Stimulated activated CD4-positive, alpha-beta T cell treated with anti-CD3 and anti-CD28 coated beads, Interleukin-1b, Interleukin-23, amount 100 ng/mL, for 1 hour (primary cell): ENCODE measurements at places on chromosomes 3 and 15.

DNA sequence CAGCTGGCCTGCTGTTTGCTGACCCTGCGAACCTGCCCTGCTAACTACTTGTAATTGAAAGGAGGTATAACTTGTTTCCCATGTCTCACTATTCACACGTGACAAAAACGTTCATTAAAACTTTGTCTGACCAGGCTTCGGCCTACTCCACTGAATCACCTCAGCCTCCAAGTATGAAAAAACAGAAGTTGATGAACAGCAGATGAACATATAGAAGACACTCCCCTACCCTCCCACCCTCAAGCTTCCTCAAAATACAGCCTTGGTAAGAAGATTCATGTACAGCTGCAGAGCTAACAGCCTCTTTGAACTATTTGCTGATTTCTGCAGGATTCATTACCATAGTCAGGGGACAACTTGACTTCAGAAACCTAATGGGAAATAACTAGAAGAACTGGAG lies 10.7 kb downstream of the RBM15B start:
- DNase-seq, result no peak

DNA sequence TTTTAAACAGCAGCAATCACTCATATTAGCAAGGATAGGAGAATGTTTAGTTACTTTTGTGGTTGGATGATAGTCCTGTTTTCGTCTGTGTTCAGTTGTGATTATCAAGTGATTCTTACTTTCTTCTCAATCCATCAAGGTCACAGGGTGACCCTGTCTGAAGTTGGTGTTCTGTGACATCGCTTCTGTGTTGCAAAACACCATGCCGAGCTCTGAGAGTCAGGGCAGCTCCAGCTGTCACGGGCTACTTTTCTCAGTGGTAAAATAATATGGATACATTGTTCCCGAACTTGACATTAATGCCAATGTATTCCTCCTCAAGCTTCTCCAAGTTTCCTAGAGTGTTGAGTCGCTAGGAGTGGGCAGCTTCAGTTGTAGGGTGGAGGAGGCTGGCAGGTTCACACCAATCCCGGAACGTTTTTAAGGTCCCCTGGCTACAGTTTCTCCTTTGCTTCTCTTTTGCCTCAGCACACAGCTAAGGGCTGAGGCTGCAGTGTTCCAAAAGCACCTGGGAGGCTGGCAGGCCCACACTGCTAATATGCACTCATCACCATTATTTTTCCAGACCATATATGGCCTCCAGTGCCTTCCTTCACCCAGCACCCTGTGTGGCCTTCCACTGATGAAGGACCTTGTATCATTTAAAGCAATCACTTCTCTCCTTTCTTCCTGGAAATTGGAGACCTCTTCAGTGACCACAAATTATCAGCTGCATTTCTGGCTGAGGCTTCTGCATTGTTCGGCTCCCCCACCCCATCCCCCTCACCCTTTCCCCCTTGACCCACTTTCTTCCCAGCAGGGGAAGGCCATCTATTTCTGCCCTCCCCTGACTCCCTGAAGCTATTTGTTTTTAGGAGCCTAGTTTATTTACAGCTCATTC lies 25.8 kb downstream of the COLQ start:
- DNase-seq, result no peak

DNA sequence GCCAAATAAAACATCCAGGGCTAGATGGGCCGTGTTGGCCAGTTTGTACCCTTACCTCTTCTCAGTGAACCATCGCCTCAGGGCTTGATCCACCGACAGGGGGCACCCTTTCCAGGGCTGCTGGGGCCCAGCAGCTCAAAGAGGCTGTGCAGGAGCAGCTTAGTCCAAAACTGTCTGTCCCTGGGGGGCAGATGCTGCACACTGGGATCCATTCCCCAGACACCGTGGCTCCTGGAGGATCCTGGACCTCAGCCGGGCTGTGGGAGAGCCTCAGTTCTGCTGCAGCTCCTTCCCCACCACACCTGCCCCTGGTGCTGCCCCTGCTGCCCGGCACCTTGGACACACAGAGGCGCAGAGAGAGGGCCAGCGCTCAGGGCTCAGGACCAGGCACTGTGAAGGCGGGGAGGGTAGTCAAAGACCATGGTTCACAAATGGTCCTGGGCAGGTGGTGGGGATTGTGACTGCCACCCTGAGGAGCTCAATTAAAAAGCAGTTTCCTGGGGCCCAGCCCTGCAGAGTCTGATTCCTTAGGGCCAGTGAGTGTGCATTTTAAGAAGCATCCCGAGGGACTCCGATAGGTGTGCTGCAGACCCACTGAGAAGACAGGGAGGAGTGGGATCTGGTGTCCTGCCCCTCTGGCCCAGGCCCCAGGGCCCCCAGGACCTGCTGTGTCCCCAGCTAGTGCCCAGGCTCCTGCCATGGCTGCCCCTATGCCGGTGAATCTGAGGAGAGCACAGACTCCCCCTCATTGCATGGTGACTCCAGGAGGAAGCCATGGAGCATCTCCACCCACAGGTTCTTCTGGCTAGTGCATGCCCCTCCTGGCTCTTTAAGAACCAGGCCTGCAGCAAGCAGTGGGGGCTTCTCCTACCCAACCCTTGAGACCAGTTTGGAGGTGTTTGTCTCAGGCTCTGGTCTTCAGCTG lies 86.5 kb upstream of the PRR20G start:
- no peak for DNase-seq

DNA sequence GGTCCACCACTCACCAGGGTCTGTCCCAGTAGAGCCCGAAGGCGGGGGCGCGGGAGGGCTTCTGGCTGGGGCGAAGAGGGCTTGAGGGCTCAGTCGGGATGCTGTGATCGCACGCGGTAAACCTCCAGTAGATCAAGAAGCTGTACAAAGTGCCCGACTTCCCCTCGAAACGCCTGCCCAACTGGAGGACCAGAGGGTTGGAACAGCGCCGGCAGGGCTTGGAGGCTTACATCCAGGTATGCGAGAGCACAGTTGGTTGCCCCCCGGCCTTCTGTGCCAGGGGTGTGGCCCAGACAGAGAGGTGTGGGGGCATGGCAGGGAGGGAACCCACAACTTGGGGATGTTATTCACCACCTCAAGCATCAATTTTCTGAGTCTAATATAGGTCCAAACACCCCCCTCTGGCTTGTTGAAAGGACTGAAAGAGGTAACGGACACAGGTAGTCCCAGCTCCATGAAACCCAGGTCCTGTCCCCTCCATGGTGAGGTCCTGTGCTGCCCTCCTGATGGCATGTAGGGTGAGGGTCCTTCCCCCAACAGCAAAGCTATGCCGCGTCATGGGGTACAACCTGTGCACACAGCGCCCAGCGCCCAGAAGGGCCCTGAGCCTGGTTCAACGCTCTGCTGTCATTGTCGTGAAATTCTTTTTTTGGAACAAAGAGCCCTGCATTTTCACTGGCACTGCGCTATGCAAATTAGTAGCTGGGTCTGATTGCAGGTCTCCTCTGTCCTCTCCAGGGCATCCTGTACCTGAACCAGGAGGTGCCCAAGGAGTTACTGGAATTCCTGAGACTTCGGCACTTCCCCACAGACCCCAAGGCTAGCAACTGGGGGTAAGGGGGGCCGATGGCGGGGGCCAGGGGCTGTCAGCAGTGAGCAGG lies 1.2 kb downstream of the SNX22 start:
- DNase-seq, result no peak

GRCh38 chr3:126990890-126991289 lies 8.0 kb downstream of the PLXNA1 start:
- DNase-seq, result no peak

GRCh38 chr3:99774467-99774866 lies 43.2 kb upstream of the CMSS1 start:
- DNase-seq, result no peak

DNA sequence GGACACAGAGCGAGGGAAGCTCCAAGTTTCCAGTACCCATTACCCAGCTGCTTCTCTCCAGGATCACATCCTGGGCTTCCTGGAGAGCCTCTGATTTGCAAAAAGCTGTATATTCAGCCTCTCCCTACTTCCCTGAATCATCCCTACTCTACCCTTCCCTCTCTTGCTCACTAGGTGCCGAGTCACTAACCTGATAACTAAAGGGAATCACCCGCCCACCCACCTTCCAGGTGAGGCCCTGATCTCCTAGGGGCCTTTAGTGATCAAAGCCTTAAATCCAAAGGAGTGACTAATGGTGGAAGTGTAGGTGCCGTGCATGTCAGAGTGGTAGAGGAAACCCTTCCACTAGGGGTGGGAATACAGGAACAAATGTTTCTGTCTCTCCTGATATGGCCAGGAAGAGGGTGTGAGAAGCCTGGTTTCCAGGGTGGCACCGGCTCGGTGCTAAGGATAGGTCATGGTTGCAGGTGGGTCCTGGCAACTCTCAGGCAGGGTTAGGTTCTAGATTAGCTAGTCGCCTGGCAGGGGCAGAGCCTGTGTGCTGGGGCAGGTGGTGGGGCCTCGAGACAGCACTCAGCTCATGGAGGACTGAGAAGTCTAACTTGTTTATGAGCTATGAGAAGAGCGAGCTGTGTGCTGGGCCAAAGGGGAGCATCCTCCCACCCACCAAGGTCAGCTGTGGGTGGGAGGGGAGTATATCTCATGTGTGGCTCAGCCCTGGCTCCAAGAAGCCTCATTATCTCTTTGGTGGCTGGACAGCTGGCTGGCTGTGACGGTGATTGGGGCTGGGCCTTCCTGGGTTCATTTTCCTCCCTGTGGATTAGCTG lies 10.1 kb downstream of the SEMA7A start:
- DNase-seq, result no peak

- DNase-seq, result no peak
Observed at GRCh38 chr15:69156736-69157381, 3.6 kb upstream of the GLCE start.

- DNase-seq, result no peak
Observed at GRCh38 chr3:31952205-31952604, 28.9 kb downstream of the OSBPL10 start.

DNA sequence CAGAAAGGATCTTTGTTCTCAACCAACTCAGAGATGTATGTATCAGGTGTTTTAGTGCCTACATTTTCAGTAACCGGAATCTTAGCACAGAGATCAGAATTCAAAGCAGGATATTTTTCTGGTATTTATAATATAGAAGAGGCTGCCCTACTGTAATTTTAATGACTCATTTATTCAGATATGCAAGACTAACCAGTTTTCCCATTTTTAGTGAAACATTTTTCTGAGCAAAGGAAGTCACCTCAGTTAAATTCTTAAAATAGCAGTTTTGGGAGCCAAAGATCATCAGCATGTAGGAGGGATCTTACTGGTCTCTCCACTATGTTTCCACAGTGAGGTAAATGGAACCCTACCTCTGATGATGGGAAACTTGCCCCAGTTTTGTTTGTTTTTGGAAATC lies 42.0 kb downstream of the SRP14 start:
- DNase-seq, result no peak

GRCh38 chr3:94156626-94157025 lies 93.8 kb downstream of the NSUN3 start:
- DNase-seq, result no peak

DNA sequence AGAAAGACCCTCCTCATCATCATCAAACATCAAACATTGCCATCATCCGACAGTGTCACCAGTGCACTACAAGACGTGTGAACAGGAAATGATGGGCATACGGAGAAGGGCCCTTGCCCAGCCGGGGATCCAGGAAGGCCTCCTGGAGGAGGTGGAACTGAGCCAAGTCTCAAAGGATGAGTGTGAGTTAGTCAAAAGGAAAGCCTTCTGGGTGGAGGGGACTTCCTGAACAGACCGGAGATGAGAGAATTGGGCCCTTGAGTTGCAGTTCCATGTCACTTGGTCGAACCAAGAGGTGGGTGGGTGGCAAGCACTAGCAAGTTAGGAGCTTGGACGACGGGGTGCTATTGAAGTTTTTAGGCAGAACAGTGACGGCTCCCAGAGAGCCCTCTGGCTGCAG lies 8.5 kb downstream of the SEMA4B start:
- no peak for DNase-seq

DNA sequence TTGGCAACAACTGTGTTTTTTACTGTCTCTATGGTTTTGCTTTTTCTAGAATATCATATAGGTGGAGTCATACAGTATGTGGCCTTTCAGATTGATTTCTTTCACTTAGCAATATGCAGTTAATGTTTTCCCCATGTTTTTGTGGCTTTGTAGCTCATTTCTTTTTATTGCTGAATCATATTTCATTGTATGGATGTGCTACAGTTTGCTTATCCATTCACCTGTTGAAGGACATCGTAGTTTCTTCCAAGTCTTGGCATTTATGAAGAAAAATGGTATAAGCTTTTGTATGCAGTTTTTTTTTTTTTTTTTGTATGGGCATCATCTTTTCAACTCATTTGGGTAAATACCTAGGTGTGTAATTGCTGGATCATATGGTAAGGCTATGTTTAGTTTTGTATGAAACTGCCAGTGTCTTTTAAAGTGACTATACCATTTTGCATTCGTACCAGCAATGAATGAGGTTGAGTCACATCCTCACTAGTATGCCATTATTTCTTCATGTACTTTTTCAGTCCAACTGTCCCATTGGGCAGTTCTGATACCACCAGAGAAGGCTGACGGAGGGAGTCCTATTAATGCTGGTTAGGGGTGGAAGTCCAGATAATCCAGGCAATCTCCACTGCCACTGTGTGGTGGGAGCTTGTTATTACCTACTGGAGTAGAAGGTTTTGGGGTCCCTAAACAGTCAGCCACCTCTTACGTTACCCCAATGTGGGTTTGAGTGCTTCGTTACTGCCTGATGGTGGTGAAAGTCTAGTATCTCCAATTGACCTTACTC lies 210.5 kb downstream of the DOCK3 start:
- no peak for DNase-seq

- no peak for DNase-seq
Observed at GRCh38 chr15:78552597-78552996, 12.4 kb downstream of the PSMA4 start.

DNA sequence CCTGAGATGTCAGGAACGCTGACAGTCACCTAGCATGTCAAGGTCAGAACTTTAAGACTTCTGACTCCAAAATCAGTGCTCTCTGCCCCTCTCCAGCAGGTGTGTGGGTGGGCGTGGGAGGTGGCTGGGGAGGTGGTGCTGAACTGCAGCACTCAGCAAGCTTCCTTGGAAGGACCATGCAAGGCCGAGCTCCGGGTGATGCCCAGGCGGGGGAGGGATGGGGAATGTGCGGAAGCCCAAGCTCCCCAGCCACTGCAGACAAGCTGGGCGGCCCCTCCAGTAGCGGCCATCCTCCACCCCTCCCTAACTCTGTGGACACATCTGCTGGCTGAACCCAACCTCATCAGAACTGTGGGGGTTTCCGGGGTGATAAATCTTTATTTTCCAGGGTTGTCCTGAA lies 296.6 kb downstream of the TLE3 start:
- DNase-seq, result no peak

DNA sequence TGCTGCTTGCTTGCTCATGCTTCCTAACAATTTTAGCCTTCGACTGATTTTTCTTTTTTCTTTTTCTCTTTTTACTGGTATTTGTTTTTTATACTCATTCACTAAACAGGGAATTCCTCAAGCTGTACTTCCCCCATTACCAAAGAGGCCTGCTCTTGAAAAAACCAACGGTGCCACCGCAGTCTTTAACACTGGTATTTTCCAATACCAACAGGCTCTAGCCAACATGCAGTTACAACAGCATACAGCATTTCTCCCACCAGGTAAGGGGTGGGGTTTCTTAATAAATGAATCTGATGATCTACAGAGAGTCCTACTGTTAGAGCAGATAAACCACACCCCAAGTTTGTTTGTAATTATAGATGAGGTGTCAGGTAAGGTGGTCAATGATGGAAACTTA lies 178.8 kb downstream of the MBNL1 start:
- no peak for DNase-seq

- no peak for DNase-seq
Observed at GRCh38 chr3:52072020-52072419, 15.6 kb upstream of the DUSP7 start.
